ENCODE measurements at places on chromosomes 4 and X. TPM values are rescaled to one million over a fixed set of nuclear protein-coding genes. Genes with fewer than 3 reads are reported as not detected.

The PDZD4 gene
- total RNA-seq: 1.5 TPM

DNA sequence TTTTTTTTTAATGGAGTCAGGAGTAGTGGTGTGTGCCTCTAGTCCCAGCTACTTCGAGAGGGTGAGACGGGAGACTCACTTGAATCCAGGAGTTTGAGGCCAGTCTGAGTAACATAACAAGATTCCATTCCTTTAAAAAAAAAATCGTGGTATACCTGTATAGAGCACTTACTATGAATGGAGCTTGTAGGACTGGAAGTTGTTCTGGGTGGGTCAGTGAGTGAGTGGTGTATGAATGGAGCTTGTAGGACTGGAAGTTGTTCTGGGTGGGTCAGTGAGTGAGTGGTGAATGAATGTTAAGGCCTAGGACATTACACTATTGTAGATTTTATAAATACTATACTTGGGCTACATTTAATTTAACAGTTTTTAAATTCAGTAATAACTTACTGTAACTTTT is 2.9 kb upstream of the SLC10A7 start:
- peaks cover 16% of the 10 kb centered on the region for H3K4me1 ChIP-seq
- H3K27me3 ChIP-seq: no peaks in the 10 kb centered on the region
- no peak overlapping the region for H3K4me3 ChIP-seq
- no peaks in the 10 kb centered on the region for H3K36me3 ChIP-seq
- no peak for DNase-seq

GRCh38 chrX:57929373-57929772 is 19.1 kb upstream of the ZXDA start:
- no peak overlapping the region for H3K27ac ChIP-seq
- H3K27me3 ChIP-seq: no peaks in the 10 kb centered on the region
- no peaks in the 10 kb centered on the region for H3K36me3 ChIP-seq
- H3K4me3 ChIP-seq: no peak overlapping the region
- H3K4me1 ChIP-seq: no peaks in the 10 kb centered on the region

DNA sequence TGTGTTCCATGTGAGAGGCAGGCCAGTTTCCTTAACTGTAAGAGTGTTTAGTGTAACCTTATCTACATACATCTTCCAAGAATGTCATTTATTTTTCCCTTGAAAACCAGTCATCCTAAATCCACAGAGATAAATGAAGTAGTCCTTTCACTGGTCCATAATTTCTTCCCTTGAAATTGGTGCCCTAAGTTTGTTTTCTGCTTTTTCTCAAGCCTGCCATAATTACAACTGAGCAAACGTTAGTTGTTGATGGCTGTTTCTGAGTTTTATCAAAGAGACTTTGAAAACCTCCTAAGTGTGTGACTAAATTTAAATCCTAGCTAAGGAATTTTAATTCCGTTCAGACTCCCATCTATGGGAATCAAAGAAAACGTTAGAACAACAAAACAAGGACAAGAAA is 3.6 kb upstream of the TDO2 start:
- no peak overlapping the region for H3K4me3 ChIP-seq
- no peaks in the 10 kb centered on the region for H3K36me3 ChIP-seq
- no peaks in the 10 kb centered on the region for H3K4me1 ChIP-seq
- peaks cover 10% of the 10 kb centered on the region for H3K27me3 ChIP-seq
- H3K27ac ChIP-seq: no peak overlapping the region

DNA sequence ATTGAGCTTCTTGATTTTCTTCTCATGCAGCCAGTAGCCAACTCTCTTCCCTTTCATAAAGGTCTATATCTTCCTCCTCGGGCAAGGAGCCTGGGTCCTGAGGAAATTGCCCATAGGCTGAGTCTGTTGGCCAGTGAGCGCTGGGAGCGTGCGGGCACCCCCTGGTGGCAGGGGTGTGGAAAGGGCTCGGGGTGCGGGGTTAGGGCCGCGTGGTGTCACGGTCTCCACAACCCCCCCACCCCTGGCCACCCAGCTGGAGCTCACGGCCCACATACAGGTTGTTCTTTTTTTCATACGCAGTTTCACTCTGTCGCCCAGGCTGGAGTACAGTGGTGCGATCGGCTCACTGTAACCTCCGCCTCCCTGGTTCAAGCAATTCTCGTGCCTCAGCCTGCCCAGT is 13.1 kb downstream of the RBM10 start:
- H3K27ac ChIP-seq: no peak overlapping the region
- 0 out of 2 replicates have a peak, but pooled peaks cover 6% of the 10 kb centered on the region for H3K36me3 ChIP-seq
- H3K4me3 ChIP-seq: no peak overlapping the region
- H3K27me3 ChIP-seq: no peaks in the 10 kb centered on the region
- H3K4me1 ChIP-seq: peaks cover 3% of the 10 kb centered on the region

Data from GM23248 (cell line).